ENCODE measurements at places on chromosomes 7 and 10. TPM values are rescaled to one million over a fixed set of nuclear protein-coding genes. Genes with fewer than 3 reads are reported as not detected.

DNA sequence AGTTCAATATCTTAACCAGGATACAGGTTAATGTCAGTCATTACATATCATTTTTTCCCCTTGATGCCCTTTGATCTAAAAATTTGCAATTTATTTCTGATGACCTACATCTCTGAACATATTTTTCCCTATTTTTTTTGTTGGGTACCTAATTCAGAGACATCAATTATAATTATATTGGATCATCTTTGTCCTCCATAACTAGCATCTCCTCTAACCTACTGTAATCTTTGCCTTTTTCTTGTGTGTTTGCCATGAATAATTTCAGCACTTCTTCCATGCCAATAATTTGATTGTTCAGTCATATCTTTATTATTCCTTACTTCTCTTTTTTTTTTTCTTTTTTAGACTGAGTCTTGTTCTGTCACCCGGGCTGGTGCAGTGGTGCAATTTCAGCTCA, 39.2 kb upstream of the FGFR2 start:
- DNase-seq = no peak

POU6F2 gene
- total RNA-seq = not detected

GRCh38 chr7:8201846-8202441, 60.0 kb downstream of the ICA1 start:
- no peak for DNase-seq

GRCh38 chr7:139739863-139740597, 37.8 kb downstream of the HIPK2 start:
- peak; percentile 41 for DNase-seq

GRCh38 chr7:20661884-20662283, 46.4 kb downstream of the ABCB5 start:
- no peak for DNase-seq

DNA sequence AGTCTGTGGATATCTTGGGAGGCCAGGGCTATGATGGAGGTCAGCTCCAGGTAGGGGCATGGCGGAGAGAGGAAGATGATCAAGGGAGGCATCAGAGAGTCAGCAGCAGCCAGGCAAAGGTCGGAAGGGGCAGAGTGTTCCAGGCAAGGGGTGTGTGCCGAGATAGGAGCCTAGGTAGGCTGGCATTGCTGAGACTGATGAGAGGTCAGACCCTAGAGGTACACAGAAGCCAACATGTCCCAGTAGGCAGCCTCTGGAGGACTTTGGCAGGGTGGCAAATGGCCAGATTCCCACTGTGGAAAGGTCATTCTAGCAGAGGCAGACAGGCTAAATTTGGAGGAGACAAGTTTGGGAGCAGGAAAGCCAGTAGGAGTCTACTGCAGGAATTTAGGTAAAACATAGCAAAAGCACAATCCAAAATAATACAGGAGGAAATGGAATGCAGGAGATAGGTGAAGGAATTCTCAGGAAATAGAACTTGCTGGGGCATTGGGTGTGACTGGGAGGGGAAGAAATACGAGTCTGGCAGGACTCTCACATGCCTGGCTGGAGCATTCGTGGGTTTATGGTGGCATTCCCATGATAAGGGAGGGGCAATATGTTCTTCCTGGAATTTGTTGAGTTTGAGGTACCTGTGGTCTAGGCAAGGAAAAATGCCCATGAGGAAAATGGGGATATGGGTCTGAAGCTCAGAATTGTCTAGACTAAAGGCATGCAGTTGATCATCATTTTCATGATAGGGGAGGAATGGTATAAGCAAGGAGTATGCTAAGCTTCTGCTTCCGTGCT, 25.7 kb downstream of the TMEM176A start:
- peak; percentile 76 for DNase-seq

DNA sequence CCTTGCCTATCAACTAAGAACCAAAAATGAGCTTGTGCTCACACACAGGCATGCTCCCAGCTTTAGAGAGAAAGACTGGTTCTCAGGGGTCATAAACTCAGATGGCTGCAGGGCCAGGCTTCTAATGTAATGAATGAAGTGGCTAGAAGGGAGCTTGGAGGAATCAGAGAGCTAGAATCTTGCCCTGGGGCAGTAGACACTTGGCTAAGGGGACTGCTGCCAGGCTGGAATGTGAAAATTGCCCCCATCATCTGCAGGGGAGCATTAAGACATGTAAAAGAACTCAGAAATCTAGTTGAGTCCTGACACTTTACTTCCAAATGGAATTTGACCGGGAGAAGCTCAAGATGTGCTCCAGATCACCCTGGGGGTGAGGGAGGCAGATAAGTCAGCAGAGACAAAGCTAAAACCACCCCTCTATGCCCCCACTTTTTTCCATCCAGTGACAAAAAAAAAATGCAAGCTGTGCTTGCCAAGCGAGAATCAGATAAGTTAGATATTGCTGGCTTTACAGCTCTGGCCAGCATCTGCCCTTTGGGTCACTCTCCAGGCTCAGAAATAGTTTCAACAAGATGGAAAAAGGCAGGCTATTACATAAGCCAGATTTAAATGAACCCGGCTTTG, 2.3 kb upstream of the SLC16A9 start:
- DNase-seq = no peak

BLOC1S2 gene
- total RNA-seq = 16.1 TPM

- no peak for DNase-seq
Observed at GRCh38 chr7:41439515-41439879, 263.4 kb downstream of the INHBA start.

VWC2 gene
- total RNA-seq = 0.09 TPM

GRCh38 chr7:108252177-108252576, 122.0 kb upstream of the LAMB4 start:
- DNase-seq = no peak

DNA sequence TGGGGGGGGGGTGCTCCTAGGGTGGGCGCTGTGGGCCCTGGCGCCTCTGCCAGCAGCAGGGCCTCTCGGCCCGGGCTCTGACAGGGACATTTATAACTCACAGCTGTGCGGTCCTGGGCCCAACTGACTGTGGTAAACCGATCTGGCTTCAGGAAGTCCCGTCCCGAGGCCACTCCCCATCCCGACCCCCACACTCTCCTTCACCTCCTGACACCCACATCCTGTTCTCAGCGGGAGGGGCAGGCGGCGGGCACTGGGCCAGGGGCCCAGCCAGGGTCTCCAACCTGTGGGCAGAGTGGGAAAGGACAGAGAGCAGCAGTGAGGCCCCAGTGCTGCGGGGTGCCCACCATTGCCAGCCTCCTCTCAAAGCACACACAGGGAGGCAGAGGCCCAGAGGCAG, 69.1 kb downstream of the ZMIZ1 start:
- no peak for DNase-seq

DNA sequence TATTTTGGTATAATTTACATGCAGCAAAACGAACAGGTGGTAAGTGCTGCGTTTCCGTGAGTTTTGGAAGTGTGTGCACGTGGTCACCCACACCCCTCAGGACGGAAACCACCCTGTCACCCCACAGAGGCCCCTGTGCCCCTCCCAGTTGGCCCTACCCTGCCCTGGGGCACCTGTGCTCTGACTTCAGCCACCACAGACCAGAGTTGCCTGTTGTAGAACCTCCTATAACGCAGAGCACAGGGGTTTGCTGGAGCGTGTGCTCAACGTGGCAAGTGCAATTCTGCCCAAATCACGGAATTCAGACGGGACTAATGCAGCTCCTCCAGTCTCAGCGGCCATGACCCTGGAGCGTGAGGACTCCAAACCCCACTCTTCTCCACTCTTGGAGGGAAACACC, 9.6 kb upstream of the CFAP46 start:
- no peak for DNase-seq

- no peak for DNase-seq
Observed at GRCh38 chr10:84095811-84096497, 43.4 kb upstream of the GHITM start.

DNA sequence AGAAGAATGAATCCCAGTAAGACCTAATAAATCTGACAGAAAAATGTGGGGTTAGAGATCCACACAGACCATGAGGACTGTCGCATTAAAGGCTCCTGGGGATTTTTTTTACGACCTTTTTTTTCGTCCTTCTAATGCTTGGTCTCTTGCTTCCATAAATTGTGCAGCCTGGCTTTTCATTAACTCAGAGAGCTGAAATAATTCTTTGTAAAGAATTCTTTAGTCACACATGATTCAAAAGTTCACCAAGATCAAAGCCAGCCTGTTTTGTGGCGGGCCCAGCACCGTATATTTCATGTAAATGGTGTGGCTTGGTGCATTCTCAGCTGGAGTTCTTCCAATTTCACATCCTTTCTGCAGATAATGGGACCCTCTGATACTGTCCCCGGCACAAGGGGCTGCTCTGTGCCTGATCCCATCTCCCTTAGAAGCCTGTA, 206.6 kb upstream of the BMPER start:
- no peak for DNase-seq

GRCh38 chr7:28075674-28076358, 104.8 kb downstream of the JAZF1 start:
- DNase-seq = no peak

SPDYE11 gene
- not detected for total RNA-seq

DNA sequence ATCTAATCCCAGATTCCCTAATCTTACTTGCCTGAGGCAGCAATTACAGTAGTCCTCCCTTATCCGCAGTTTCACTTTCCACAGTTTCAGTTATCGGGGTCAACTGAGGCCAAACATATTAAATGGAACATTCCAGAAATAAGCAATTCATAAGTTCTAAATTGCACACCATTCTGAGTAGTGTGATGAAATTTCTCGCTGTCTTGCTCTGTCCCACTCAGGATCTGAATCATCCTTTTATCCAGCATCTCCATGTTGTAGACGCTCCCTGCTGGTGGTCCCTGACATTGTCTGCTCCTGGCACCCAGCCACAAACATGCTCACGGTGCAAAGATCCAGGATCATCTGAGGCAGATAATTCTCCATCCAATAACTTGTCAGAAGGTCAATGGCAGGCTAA, 128.7 kb upstream of the CXCL12 start:
- no peak for DNase-seq

DNA sequence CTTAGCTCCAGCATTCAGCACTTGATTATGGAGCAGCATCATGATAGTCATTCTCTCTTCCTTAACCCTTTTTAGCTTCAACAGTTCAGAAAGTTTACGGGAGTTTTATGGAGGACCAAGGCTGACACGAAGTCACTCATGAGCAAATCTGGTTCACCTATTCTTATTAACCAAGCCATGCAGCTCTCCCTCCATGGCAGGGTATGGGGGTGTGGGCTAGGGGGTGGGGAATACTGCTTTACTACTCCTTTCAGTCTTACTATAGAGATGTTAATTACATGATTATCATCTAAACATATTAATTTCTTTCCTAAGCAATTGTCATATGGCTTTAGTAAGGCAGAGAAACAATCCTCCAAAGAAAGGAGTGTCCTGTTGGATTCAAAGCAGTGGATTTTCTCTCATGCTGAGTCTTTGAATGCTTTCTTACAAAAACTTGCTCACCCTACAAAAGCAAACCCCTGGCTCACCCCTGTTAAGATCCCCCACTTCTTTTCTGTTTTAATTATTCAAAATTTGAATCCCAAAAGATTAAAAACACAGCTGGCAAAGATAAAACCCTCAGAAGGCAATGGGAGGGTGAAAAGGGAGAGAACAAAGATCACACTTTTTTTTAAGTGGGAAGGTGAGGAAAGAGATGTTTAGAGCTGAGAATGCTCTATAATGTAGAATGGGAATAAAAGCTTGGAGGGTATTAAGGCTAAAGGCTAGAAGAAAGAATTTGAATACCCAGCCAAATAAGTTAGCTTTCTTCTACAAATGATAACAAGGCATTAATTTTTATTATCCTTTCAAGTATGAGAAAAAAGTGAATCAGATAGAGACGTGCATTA, 46.4 kb upstream of the SEMA3E start:
- no peak for DNase-seq

- DNase-seq = no peak
Observed at GRCh38 chr10:70087616-70088307, 35.1 kb downstream of the MACROH2A2 start.

Measured in left colon (tissue), 2 donors.